ENCODE measurements at places on chromosomes 12 and 14.

- DNase-seq = no peak
Observed at GRCh38 chr12:24222968-24223367, 273.5 kb upstream of the SOX5 start.

DNA sequence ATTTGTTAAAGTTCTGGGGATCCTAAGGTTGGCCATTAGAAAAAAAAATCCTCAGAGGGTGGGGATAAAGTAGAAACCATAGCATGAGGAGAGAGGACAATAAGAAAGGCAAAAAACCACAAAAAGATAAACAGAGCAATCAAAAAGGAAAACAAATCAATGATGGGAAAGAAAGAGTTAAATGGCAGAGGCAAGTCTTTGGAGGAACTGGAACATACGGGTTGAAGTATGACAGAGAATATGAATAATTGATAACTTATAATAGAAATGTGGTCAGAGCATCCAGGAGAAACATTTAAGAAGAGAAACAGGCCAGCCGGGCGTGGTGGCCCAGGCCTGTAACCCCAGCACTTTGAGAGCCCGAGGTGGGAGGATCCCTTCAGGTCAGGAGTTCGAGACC, 17.8 kb upstream of the SALL2 start:
- DNase-seq = no peak

GRCh38 chr12:47422611-47423010, 283.2 kb downstream of the RPAP3 start:
- no peak for DNase-seq

DNA sequence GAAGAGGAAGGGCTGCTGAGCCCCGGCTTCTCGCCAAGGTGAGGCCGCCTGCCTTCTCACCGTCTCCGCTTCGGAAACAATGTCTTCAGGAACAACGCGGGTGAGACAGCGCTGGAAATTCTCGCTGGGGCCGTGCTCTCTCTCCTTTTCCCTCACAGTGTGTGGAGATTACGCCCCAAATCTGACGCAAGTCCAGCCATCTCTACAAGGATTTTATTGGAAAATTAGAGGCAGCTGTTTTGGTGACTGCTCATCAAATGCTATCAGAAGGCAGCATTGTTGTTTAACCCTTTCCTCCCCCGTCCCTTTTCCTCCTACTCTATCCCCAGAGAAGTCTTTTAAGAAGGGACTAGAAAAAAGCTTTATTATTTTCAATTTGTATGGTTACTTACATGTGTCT, 53.5 kb downstream of the PIWIL1 start:
- no peak for DNase-seq

DNA sequence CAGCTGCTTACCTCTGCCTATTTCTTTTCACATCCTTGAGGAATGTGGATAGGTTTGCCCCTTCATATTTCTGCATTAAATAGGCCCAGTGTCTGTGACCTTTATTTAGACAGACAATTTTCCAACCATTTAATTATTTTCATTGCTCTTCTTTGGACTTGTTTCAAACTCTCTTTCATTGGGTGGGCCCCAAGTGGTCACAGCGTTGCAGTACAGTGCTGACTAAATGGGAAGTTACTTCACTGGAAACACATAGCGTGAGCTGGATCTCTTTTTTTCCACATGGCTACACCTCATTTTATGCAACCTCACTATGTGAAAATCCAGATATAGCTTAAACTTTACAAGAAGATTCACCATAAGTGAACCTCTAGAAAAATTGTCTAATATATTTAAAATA, 438.9 kb downstream of the ADAMTS20 start:
- no peak for DNase-seq

DNA sequence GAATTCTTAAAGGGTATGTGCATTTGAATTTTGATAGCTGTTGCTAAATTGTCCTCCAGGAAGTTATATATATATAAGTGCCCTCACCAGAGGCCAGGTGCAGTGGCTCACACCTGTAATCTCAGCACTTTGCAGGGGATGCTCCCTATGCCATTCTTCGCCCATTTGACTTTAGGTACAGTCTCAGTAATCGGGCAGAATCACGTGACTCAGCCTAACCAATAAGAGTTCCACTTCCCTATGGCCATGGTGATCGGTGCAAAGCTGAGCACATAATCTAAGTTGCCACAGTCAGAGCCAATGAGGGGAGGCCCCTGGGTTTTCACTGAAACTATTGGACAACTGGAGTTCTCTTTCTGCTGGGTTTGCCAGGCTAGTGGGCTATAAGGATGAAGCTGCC, 274.6 kb upstream of the TBX3 start:
- DNase-seq = no peak

DNA sequence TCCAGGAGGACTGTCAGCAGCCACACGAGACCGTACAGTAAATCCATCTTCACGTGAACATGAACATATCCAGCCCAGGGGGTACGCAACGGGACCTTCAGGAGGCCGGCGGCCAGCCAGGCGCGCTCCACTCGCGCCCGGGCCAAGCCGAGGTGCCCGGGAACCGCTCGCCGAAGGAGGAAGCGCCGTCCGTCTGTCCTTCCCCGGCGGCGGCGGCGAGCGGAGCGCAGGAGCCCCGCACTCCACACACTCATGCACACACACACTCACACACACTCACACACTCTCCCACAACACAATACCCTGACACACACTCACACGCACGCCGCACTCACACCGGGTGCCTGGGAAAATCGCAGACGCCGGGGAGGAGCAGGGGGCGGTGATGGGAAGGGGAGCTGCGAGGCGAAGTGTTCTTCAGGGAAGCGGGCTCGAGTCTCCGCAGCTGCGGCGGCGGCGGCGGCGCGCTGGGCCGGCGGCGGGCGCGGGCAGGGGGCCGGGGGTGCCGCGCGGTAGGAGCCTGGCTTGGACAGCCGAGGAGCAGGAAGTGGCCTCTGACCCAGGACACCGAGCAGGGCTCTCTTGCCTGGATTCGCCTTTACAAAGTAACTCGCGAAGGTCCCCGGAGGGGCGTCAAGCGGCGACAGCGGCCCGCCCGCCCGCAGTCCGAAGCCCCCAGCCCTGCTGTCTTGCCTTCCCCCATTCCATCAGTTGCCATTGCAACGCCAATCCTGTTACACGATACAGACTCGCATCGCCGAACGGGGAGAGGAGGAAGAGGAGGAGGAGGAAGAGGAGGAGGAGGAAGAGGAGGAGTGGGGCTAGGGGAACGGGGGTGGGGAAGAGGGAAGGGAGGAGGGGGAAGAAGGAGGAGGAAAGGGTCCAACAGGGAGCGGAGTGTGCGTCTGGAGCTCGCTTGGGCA, 601 bp downstream of the MDGA2 start:
- DNase-seq = no peak

DNA sequence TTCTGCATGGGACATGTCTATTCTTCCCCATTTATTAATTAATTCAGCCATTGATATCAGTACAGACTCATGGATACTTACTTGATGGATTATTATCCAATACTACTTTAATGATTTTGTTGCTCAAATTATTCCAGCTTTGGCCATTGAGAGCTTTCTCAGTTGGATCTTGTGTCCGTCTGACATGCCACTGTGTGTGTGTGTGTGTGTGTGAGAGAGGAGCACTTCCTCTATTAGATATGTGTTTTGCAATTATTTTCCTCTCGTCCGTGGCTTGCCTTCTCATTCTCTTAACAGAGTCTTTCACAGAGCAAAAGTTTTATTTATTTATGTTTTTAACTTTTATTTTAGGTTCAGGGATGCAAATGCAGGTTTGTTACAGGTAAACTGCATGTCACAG, 194.2 kb downstream of the ADGRD1 start:
- no peak for DNase-seq

DNA sequence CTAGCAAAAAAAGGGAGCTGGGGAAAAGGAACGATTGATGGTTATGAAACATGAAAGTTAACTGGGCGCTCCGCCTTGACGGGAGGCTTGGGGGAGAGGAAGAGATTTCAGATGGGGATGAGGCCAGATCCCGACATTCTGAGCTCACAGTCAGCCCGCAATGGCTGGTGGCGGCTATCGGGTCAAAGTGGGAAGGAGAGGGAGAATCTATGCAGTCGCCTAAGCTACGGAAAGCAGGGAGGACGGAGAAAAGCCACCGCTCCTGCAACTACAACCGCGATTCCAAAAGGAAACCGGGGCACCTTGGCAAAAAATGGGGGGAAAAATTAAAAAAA, 502 bp downstream of the MPHOSPH9 start:
- no peak for DNase-seq

- no peak for DNase-seq
Observed at GRCh38 chr14:101379842-101380241, 181.5 kb upstream of the DIO3 start.

DNA sequence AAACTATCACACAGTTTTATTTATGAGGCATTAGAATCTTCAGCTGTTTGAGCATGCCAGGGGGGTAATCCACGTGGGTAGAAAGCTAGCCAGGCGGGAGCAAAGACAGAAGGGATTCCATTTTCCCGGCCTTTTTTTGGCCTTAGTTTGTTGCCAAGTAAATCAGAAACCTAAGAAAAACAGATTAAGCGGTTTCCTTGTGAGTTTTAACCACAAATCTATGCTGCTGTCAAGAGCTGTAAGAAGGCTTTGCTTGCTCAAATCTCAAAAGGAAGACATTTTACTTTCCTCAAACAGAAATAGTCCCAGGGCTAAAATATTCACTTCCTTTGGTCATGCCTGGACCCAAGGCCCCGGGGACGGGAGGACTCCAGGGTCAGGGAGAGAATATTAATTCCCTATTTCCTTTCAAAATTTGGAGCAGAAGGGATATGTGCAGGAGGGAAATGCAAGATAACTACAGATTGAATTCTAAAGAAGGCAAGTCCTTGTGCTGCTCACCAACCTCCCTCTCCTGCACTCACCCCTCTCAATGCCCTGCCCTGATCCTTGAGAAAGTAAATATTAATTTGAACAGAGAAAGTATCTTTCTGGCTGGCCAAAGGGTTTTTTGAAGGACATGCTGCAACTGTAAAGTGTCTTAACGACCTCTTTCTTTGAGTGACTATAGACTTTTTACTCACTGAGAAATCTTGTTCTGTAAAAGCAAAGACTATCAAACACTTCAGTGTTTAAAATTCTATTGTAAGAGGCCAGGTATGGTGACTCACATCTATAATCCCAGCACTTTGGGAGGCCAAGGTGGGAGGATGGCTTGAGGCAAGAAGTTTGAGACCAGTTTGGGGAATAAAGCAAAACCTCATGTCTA, 75.7 kb downstream of the HSD17B6 start:
- no peak for DNase-seq

DNA sequence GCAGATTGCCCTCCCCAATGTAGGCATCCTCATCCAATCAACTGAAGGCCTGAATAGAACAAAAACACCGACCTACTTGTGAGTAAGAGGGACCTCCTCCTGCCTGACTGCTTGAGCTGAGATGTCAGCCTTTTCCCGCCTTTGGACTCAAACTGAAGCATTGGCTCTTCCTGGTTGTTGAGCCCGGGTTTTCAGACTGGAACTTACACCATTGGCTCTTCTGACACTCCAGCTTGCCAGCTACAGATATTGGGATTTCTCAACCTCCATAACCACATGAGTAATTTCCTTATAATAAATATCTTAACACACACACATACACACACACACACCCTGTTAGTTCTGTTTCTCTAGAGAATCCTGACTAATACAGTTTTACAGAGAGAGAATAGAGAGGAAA, 173.4 kb upstream of the NTF3 start:
- DNase-seq = no peak

- no peak for DNase-seq
Observed at GRCh38 chr12:123354600-123354999, 10.0 kb downstream of the SBNO1 start.

DNA sequence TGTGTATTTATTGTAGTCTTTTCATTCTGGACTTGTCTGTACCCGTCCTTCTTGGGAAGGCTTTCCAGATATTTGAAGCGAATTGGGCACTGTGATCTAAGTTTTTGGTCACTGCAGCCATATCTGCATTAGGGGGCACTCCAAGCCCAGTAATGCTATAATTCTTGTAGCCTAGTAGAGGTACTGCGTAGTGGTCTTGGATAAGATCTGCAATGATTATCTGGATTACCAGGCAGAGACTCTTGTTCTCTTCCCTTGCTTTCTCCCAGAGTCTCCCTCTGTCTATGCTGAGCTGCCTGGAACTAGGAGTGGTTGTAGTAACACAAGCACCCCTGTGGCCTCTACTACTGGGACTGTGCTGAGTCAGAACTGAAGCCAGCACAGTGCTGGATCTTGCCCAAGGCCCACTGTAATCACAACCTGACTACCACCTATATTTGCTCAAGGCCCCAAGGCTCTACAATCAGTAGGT, 30.0 kb downstream of the SLC38A2 start:
- no peak for DNase-seq

GRCh38 chr12:49811136-49811535, 17.1 kb downstream of the NCKAP5L start:
- DNase-seq = no peak

- DNase-seq = no peak
Observed at GRCh38 chr14:79704041-79704807, 507.1 kb downstream of the DIO2 start.

- DNase-seq = no peak
Observed at GRCh38 chr12:65022421-65022820, 98.7 kb downstream of the WIF1 start.

DNA sequence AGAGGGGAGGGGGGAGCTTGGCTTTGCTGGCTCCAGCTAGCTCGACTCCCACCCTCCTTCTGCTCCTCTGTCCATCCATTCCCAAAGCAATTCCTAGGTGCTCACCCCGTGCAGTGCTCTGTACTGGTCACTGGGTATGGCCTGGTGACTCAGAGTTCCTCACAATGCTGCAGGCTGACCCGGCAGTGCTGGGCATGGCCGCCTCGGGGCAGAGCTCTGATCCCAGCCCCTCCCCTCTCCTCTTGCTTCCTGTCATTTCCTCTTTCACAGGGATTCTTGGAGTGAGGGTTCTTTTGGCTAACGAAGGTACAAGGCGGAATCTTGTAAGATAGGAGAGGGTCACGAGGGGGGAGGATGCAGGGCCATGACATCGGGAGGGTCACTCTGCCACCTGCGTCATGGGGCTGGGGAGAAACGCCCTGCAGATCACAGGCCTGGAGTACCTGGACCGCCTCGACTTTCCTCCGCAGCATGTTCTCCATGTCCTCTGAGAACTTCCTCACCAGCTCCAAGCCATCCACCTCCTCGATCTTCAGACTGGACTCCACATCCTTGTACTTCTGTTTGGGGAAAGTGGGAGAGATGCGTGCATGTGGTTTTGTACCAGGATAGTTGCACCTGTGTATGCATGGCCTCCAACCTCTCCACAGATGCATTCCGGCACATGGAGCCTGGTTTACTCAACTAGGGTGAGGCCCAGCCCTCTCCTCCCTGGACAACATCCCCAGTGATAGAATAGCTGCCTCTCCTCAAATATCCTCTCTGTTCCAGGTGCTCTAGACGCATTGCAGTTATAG, 5.7 kb downstream of the CACNA2D4 start:
- DNase-seq = no peak

GRCh38 chr14:57863471-57863870, 2.4 kb downstream of the SLC35F4 start:
- DNase-seq = no peak

GRCh38 chr12:95972832-95973456, 23.2 kb downstream of the HAL start:
- no peak for DNase-seq

DNA sequence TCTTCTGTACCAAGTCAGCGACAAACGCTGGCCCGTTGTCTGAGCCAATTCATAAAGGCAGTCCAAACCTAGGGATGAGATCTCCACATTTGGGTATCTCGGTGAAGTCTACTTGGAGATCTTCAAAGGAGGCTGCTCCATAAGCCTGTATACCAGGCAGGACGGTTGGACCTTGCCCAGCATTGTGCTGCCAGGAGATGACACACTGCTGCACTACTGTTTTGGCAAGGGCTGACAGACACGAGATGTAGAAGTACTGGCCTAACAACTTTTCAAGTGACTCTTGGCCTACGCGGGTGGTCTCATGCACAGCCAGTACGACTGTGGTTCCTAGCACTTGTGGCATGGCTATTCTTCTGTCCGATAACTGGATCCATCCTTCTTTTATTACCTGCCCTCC, 135.3 kb downstream of the SLC38A6 start:
- DNase-seq = no peak
